ENCODE measurements at places on chromosomes 6 and 20.

DNA sequence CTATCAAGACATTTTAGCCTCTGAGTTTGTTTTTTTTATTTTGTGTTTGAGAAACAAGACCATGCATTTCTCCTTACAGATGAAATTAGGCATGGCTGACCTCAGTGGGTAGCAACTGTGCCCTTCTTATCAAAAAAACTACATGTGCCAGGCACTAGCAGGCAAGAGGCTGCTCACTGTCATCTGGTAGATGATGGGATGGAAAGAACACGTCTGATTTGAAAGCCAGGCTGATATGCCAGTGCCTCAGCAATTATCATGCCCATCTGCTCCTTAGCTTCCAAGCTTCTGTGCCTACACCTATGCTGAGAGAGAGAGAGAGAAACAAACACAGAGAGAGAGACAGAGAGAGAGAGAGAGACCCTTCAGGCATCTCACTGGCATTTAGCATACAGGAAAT lies 149.9 kb downstream of the C6orf118 start:
- DNase-seq: no peak

DNA sequence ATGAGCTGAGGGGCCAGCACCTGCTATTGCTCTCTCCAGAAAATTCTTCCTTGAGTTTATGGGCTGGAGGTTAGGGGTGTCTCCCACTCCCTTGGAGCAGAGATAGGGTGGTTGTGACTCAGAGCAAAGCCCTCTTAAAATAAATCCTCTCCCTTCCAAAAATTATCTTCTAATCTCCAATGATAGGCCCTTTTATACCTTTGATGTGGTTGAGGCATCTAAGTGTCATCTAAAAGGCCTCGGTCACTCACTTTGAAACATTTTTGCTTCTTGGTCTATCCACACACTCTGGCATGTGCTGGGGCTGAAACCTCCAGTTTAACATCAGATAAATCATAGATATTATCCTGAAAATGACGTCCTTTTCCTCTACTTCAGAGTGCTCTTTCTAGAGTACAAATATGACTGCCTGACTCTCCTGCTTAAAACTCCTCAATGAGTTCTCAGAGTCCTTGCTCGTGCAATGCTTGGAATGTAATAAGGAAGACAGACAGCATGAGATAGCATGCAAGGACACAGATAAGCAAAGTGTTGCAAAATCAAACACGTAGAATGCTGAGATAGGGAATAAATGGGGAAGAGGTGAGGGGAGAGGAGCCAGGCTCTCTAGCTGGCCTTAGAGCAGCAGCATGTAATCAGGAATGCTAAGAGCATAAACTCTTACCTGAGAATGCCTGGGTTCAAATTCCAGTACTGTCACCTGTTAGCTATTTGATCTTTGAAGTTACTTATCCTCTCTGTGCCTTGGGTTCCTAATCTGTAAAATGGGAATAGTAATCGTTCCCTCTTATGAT lies 374.1 kb upstream of the CITED2 start:
- DNase-seq: no peak

DNA sequence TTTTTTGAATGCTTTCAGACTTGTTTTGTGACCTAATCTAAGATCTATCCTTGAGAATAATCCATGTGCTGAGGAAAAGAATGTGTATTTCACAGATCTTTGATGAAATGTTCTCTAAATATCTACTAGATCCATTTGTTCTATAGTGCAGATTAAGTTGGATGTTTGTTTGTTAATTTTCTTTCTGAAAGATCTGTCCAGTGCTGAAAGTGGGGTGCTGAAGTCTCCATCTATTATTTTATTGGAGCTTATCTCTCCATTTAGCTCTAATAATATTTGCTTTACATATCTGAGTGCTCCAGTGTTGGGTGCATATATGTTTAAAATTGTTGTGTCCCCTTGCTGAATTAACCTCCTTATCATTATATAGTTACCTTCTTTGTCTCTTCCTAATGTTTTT lies 303.6 kb downstream of the HTR1B start:
- DNase-seq: no peak

- no peak for DNase-seq
Observed at GRCh38 chr6:54299542-54300269, 8.5 kb upstream of the TINAG start.

- no peak for DNase-seq
Observed at GRCh38 chr6:111427341-111428116, 55.5 kb downstream of the REV3L start.

GRCh38 chr6:34872332-34872731 lies 15.5 kb downstream of the TAF11 start:
- no peak for DNase-seq
